ENCODE measurements at places on chromosomes 12 and 14.

DNA sequence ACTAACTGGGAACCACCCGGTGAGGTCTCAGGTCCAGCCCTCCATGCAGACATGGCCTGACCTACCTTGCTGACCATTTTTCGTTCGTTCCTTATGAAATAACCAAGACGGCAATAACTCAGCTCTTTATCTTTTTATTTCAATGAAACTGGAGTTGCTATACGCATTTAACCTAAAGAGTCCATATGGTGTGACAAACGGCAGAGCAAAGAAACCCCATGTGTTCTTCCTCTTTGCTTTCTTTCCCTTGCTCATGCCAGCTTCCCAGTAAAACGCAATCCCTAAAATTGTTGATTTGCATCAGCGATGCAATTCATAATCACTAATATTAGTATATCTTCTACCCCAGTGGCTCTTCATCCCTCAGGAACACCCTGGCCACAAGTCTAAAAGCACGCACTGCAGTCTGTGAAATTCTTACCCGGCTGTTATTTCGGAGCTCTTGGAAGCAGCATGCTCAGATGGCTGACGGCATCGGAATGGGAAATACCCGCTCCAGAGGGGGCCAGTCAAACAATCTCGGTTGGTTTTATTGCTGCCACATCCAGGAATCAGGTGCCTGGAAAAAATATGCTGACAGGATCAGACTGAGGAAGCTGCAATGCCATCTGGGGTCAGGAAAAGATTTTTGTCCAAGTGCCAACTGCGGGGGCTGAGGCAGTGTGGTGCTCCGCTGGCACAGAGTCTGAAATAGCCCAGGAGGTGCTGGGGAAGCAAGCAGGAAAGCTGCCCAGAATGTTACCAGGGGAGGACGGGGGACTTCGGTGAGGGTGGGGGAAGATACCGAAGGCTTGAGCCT, 28.2 kb upstream of the KCNA1 start:
- no peak for DNase-seq

GRCh38 chr12:108821407-108822397, 35.7 kb downstream of the SSH1 start:
- no peak for DNase-seq

- no peak for DNase-seq
Measured at GRCh38 chr14:67784244-67784823, 32.1 kb downstream of the ZFYVE26 start.

- DNase-seq, result no peak
Measured at GRCh38 chr14:105185001-105185400, 3.9 kb upstream of the NUDT14 start.

DNA sequence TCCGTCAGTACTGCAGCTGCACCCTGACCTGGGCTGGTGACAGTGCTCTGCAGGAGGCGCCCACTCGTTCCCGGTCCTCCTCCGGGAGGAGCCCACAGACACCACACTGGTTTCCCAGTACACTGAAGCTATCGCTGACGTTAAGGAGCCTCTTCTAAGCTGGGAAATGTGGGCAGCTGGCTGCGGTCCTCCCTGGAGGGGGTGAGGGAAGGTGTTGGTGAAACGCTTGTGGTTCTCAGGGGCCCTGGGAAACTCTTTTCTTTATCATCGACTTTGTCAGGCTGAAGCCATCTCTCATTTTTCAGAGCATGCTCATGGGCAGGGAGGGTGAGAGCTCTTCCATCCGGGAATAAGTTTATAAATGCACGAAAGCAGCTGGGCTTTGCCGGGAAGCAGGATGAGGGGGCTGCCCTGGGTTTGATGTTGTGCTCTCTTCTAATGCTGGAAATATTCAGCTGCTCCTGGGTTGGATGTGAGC, 176.0 kb downstream of the CHST11 start:
- no peak for DNase-seq

DNA sequence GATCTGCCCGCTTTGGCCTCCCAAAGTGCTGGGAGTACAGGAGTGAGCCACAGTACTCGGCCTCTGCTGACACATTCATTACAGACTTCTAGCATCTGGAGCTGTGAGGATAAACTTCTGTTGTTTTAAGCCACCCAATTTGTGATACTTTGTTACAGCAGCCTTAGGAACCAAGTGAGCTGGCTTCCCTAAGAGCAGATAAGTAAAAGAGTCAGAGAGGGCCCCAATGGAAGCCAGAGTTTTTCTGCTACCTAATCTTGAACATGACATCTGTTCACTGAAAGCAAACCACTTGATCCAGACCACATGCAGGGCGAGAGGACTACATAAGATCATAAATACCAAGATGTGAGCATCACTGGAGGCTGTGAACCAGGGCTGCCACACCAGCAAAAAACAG, 3.7 kb upstream of the MAPKAPK5 start:
- DNase-seq, result no peak

DNA sequence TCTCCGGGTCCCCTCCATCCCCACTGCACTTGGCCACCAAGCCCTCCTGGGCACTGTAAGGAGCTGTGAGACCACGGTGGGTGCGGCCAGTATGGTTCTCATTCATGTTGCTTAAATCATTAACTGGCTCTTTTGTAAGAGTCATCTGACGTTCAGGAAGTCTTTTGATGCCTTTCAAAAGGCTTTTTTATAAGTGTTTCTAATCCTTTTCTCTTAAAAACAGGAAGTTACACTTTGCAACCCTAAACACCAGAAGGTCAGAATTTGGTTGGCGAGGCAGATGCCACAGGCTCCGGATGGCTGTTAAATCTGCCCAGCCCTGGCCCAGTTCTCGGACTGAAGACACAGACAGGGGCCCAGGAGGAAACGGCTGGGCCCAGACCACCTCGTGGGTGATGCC, 26.1 kb upstream of the DIO3 start:
- no peak for DNase-seq

DNA sequence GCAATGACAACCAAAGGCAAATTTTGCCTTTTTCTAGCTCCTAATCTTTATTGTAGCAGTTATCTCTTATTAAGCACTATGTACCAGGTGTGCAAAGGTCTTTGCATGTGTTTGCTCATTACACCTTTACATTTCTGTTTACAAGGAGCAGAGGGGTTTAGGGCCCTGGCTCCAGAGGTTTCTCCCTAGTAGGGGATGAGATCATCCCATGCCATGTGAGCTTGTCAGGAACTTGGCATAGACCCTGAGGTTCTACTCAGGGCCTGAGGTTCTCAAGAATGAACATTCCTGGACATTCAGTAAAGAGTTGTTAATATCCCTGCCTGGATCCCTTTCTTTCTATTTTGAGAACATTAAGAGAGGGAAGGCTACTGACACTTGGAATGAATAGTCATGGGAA, 292.0 kb downstream of the RPAP3 start:
- DNase-seq, result no peak

DNA sequence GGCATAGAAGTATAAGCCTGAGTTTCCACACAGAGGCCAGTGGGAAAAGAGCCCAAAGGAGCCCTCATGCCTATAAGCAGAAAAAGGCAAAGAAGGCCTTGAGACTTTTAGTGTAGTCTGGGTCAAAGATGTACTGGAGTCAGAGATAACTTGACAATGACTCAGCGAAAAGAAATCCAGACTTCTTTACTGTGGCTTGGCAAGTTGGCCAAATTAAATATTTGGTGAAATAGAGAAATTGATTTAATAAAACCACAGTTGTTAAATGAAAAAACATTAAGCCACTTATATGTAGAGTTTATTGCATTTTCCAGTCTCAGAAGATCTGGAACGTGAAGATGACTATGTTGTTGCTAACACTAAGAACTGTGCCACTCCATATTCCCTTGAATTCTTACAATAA, 105.1 kb downstream of the TMTC3 start:
- DNase-seq, result no peak

DNA sequence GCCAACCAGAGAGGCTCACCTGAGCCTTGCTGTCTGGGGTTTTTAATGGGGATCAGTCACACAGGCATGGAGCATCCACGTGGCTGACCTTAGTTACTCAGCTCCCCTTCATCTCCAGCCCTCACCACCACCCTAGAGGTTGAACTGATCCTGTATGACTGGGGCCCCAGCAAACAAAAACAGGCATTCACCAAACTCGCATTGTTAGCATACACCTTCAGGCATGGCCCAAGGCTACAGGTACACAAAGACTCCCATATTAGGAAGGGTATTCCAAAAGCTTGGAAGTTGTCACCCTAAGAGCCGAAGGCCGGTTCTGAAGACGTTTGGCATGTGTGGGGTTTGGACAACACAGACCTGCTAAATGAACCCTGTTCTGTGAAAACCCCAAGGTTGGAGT, 10.0 kb downstream of the DNAH10 start:
- DNase-seq, result no peak

- no peak for DNase-seq
Measured at GRCh38 chr14:91354221-91354916, 63.3 kb downstream of the CCDC88C start.

DNA sequence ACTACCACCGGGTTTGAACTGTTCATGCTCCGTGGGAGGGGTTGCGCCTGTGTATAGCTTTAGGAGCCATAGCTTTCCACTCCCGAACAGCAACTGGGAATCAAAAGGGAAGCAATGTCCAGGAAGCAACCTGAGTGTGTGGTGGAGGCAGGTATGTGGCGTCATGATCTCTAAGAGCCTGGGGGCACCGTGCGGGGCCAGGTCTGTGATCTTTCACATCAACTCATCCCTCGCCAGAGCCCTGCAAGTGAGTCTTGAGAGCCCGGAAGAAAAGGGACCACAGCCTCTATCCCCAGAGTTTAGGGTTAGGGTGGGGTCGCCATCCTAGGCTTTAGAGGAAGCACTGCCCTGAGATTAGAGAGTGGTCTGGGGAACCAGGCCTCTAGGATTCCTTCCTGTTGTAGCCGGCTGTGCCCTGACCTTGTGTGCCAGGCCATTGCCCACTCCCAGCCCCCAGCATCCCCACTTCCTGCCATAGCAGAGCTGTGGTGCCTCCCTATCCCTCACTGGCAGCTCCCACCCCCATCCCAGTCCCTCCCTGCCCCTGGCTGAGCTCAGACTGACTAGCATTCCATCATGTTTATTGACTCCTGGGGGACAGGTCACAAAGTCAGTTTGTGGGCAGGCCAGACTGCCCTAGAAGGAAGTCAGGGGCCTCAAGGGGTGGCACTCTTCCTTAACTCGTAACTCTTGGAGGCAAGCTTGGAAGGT, 745 bp upstream of the ADCY4 start:
- no peak for DNase-seq

GRCh38 chr14:56210571-56210970, 92.4 kb downstream of the PELI2 start:
- no peak for DNase-seq

- no peak for DNase-seq
Measured at GRCh38 chr12:58204071-58204470, 262.7 kb downstream of the ATP23 start.

GRCh38 chr12:22130671-22131070, 84.7 kb downstream of the CMAS start:
- DNase-seq, result no peak

- no peak for DNase-seq
Measured at GRCh38 chr12:12358528-12358927, 1.6 kb downstream of the BORCS5 start.

GRCh38 chr12:98453070-98453469, 62.3 kb upstream of the TMPO start:
- DNase-seq, result no peak

GRCh38 chr12:10505620-10506019, at the start of gene EIF2S3B:
Gene EIF2S3B, plus strand, starts transcription at chr12:10505890. Its CDS starts 13 bp downstream, at chr12:10505903.
- no peak for DNase-seq

DNA sequence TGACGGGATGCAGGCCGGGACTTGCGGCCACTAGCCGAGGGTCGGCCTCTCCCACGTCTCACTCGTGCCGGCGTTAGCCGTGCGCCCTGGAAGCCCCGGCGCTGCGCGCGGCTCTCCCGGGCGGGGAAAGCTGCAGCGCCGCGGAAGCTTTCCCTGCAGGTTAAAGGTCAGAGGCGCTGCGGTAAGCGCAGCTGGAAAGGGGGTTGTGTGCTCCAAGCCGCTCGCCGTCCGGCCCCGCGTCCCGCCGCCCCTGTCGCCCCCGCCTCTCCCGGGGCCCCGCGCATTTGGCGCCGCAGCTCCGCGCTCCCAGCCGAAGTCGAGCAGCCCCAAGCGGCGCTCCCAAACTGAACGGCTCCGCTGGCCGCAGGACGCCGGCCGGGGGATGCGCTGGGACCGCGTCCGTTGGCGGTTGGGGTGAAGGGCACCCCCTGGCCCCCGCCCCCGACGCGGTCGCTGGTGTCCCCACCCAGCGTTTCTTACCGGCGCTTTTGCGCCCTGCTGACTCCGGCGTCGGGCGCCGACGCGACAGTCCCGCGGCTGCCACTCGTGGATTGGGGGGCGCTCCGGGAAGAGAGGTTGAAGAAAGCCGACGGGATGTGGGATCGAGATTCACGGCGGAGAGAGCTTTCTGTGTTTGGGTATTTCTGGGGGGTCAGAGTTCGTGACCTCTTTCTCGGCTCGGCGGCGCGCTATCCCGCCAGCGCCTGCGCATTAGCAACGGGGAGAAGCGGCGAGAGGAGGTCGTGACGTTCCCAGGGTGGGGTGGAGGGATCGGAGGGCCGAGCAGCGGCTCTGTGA, at the start of gene NR2C1:
NR2C1 (minus strand) TSS at position 719 of the 798 bp plus-strand sequence. CDS start 6,234 bp downstream, outside the sequence.
- peak; percentile 81 for DNase-seq

DNA sequence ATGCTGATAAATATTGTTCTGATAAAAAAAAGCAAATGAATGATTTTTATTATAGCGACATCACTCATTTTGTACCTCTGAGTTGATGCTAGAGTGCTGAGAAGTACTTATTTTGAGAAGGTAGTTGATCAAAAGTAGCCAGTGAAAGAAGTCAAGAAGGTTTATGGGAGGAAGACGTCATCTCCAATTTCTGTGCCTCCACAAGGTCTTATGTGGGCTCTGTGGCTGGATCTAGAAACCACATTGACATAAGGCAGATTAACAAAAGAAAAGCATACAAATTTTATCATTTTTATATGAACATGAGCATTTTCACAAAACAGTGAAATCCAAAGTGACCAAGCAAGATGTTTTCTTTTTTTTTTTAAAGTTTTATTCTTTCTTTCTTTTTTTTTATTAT, 289.5 kb upstream of the FAR2 start:
- DNase-seq, result no peak

DNA sequence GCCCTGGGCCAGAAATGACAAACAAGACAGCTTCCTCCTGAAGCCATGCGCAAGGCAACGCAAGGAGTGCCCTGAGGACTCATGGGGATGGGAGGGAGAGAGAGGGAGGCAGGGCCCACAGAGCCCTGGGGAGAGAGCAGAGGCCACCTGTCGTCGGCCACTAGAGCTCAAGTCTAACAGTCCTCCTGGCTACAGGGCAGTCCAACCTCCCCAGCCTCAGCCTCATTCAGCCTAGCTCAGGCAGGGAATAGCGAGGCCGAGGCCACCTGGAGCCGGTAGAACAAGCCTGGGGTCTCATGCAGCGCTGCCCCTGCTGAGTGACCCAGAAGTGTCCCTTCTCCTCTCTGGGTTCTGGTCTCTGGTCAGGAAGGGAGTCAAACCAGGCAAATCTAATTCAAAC, 69.5 kb downstream of the BCL11B start:
- no peak for DNase-seq

- no peak for DNase-seq
Measured at GRCh38 chr12:53966385-53967133, 6.4 kb upstream of the HOXC11 start.

DNA sequence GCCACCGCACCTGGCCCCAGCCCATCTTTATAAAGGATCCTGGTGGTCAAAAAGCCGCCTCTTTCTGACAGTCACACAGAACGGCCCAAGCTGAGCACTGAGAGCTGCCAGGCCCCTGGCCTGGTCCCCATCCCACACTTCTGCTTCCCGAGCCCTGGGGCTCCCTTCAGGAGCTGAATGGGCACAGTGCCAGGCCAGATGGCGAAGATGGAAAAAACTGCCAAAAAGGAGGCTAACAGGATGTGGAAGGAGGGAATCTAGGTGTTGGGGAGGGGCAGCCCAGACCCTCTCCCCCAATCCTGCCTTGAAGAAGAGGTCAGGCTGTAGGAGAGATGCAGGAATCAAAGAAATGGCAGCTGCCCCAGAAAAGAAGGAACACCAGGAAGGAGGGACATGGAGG, 5.0 kb downstream of the LPAR5 start:
- no peak for DNase-seq

- no peak for DNase-seq
Measured at GRCh38 chr14:54591866-54592265, 24.9 kb downstream of the SAMD4A start.
